AG04450 (cell line): ENCODE measurements at places on chromosomes 16 and 17. TPM values are rescaled to one million over a fixed set of nuclear protein-coding genes. Genes with fewer than 3 reads are reported as not detected.

DNA sequence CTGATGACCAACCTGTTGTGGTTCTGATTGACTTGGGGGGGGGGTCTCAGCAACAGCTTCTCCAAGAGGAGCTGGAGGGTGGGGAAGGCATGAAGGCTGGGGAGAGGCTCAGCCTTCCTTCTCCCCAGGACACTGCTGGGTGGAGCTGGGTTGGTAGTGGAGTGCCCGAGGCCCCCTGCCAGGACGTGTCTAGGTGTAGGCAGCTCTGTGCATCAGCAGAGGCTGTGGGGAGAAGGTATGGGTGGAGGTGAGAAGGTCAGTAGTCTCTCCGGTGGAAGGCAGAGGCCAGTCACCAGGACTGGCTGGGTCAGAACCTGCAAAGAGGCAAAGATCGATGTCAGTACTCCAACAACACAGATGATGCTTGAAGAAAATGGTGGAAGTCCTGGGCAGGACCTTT, 3.9 kb downstream of the CHAD start:
- no peak for DNase-seq

DNA sequence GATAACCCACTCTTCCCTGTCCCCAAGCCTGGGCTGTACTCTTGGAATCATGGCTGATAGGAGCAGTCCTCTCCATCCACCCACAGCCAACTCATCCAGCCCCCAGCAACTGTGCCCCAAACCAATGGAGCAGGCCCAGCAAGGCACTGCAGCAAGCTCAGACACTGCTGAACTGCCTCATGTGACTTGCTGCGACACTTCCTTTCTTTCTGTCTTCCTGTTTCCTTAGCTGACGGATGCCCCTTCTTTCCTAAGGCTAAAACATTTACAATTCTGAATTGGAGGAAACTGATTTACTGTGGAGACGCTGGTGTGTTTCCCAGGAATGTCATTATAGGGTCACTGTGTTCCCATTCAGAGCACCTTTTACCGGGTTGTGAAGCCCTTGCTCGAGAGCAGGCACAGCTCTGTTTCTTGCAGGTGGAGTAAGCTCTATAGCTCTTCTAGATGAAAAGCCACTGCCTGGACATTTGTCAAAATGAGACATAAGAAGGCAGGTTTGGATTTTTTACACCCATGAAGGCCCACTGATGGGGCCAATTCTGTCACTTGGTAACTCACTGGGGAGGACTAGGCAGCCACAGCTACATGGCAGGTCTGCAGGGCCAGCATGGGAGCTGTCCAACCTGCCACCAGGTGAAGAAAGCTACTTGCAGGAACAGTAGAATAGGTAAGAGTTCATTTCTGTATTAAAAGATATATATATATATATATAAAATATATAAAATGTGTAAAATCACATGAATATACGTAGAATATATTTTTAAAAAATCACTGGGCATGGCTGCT, 27.4 kb downstream of the TMEM11 start:
- no peak for DNase-seq

The MC1R gene
- polyA plus RNA-seq: 3.9 and 4.8 TPM in 2 replicates

GRCh38 chr17:58755577-58756245, at the start of gene PPM1E:
TSS of gene PPM1E (plus strand) at chr17:58755854.
- no peak for DNase-seq

- DNase-seq: no peak
These were observed 93.8 kb downstream of the ZDHHC7 start for GRCh38 chr16:84917492-84917891.

The PRM1 gene
- not detected in 2 replicates for polyA plus RNA-seq

The CD79B gene
- polyA plus RNA-seq: not detected in 2 replicates

- DNase-seq: no peak
These were observed 26.2 kb upstream of the WFDC1 start for GRCh38 chr16:84268291-84269040.

DNA sequence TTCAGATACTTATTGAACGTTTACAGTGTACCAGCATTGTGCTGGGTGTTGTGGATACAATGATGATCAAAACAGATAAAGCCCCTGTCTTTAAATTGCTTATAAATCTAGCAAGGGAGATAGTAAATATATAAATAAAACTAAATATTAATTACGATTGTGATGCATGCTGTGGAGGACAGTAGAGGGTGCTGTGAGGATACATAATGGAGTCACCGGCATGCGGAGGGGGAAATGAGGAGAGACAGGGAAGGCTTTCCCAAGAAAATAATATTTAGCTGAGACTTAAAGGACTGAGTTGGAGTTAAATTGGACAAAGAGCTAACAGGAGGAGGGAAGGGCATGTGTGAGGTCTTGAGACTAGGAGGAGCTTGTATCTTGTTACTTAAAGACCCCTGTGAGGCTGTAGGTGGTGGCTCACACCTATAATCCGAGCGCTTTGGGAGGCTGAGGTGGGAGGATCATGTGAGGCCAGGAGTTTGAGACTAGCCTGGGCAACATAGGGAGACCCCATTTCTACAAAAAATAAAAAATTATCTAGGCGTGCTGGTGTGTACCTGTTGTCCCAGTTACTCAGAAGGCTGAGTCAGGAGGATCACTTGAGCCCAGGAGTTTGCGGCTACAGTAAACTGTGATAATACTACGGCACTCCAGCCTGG, 2.4 kb downstream of the DHRS7B start:
- DNase-seq: peak; percentile 26

- no peak for DNase-seq
These were observed 5.5 kb downstream of the TIMM22 start for GRCh38 chr17:1002412-1002753.

The SRL gene
- polyA plus RNA-seq: 0.05 TPM in 2 replicates
